Gastroesophageal sphincter (tissue), 4 donors: ENCODE measurements at places on chromosomes 7 and 10. TPM values are rescaled to one million over a fixed set of nuclear protein-coding genes. Genes with fewer than 3 reads are reported as not detected.

The CLCN1 gene
- total RNA-seq = not detected

DNA sequence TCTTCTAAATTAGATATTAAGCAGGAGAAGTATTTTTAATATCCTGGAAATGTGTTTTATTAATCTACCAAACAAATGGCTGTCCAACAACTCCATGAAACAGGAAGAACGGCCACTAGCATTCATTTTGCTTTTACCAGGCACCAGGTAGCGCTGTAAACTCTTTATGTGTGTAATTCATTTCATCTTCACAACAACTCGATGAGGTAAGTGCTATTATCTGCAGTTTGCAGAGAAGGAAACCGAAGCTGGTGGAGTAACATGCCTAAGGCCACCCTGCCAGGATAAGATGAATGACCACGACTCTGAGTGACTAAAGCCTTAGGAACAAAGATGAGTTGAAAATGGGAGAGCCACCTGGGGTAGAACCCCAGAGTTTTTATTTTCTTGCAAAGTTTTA lies 101.2 kb downstream of the KIAA1217 start:
- ATAC-seq = no peak

- peak; percentile 33 for ATAC-seq
Observed at GRCh38 chr7:80335511-80336231, 176.2 kb downstream of the GNAT3 start.

GRCh38 chr10:128211953-128212727 lies 85.9 kb upstream of the MKI67 start:
- ATAC-seq = peak; percentile 80

GRCh38 chr7:111560773-111561653 lies 1.3 kb downstream of the IMMP2L start:
- no peak for ATAC-seq

- no peak for ATAC-seq
Observed at GRCh38 chr7:47355684-47356083, 226.2 kb downstream of the TNS3 start.

DNA sequence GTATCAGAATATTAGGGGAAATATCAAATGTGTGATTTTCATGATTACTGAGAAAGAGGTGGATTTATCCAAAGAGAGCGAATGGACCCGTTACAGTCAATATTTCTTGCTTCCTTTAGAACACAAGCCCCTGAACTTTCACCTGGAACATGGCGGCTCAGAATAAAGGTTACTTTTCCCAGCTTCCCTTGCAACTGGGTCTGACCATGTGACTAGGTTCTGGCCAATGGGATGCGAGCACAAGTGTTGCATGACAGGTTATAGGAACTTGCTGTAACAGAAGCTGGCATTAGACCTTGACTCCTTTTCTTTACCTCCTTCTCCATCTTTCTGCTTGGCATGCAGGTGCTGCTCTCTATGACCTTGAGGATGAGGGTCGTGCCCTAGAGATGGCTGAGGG lies 556.1 kb downstream of the TYW1 start:
- no peak for ATAC-seq

DNA sequence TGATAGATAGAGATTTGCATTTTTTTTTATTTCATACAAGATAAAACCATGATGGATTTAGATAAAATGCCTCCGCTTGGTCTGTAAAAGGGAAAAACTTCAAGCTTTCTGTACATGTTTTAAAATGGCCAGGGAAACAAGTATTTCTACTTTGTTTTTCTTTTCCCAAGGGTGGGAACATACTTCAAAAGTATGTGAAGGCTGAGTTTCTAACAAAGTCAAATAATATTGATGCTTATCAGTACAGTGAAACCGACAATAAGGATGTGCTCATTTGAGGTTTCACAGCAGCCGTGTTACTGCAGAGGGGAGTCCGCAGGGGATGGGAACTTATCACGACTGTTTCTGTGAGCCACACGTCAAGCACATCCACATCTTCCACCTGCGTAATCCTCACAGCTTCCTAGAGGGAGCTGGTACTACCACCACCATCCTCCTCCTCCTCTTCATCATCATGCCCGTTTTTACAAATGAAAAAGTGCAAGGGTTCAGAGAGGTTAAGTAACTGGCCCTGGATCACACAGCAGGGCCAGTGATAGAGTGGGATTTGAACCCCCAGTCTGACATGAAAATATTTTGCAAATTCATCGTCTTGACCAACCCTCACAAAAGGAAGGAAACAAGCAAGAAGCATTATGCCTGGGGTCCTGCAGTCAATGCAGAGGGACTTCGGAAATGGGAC lies 94.3 kb downstream of the GPR26 start:
- no peak for ATAC-seq
